CD4-positive, alpha-beta T cell treated with Interleukin-15 for 4 hours (primary cell): ENCODE measurements at places on chromosomes 5 and 9.

- peak; percentile 35 for DNase-seq
These were observed 1.6 kb downstream of the FBXW11 start for GRCh38 chr5:172004824-172005237.

DNA sequence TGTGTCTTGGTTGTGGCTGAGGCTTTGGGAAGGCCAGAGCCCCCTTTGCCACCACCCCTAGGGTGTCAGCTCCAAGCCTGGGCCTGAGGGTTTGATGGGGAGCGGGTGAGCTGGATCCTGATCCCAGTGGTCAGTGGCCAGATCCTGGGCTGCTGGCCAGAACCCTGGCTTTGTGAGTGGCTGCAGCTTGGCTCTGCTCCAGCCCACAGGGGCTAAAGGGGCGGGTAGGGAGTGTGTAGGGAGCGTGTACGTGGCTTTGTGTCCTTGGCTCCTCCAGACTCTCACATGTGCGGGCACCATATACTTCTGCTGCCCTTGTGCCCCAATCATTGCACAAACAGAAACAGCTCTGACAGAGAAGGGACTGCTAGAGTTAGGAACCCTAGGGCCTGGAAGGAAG lies 1.2 kb upstream of the IL11RA start:
- DNase-seq = no peak

DNA sequence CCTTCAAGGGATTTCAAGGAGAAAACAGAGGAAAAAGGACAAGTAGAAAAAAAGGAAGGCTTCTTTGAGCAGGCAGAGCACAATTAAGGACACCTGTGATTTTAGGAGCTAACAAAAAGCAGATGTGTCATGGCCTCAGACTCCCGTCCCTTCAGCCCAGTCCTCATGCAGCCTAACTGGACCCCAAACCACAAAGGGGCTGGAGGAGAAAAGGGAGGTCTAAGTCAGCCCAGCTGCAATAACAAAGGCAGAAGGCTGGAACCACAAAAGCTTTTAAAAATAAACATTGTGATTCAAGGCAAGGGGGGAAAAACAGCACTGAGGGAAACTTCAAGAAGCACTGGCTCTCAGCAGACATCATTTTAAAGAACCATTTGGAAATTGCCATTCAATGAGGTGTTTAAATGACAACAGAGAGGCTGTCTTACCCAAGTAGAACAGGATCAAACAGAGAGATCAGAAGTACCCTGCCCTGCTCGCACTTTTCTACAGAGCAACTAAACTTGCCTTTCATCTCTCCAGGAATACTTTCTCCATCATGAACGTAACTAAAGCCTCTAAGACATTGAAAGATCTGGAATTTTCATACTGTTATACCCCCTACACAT lies 89.3 kb downstream of the SEMA5A start:
- DNase-seq = no peak

GRCh38 chr5:134992148-134992547 lies 24.4 kb downstream of the CATSPER3 start:
- DNase-seq = no peak

DNA sequence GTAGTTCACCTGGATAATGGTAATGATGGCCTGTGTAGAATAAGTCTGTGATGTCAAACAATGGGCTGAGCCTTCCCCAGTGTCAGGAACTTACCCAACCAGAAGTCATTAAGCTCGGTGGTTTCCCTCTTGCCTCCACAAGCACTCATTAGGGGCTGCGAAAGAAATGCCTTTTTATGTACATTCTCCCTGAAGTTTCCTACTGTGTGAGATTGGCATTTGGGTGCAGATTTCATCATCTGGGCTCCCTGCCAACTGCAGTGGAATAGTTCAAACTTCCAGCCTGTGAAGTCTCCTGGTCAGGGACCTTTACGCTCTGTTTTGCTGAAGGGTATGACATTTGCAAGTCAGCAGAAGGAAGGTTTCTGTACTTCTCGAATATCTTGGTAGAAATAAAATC lies 41.6 kb upstream of the TMEM215 start:
- DNase-seq = no peak

DNA sequence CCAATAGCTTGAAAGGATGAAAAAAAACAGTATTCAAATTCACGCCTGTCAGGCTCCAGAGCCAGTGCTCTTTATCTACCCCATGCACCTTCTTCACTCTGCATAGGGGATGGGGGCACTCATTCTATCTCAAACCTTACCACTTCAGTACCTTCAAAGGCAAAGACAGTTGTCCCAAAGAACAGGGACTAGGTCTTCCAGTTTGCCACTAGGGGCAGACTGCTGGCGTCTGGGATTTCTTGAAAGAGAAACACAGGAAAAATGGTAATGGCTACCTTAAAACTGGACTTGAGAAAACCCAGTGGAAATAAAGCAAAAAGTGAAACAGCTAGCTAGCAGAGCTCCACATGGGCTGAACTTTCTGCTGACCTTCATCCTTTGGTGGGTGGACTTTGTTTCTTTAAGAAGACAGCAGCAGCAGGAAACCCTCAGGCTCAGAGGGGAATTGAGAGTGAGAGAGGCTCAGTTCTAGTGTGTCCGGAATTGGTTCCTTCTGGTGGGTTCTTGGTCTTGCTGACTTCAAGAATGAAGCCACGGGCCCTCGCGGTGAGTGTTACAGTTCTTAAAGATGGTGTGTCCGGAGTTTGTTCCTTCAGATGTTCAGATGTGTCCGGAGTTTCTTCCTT lies 41.0 kb upstream of the SLC36A1 start:
- no peak for DNase-seq

DNA sequence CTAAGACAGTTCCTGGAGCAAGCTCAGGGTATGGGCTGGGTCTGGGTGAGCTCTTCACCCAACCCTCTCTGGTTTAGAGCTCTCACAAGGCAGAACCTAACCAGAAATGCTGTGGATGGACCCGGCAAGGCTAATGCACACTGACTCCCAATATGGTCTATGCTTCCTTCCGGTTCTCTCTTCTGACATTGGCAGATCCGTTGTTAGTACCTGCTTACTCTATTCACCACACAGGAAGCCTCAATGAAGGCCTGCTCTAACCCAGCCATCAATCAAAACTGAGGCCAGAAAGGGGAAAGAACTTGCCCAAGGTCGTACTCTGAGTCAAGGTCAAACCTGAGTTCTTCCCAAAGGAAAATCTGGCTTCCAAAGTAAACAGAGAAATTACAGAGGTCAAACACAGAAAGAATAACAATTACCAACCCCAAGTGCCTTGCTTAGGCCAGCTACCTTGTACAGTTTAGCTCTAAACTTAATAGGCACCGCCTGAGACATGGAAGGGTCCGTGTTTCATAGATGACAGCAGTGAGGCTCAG lies 46.0 kb upstream of the AKNA start:
- DNase-seq = no peak

DNA sequence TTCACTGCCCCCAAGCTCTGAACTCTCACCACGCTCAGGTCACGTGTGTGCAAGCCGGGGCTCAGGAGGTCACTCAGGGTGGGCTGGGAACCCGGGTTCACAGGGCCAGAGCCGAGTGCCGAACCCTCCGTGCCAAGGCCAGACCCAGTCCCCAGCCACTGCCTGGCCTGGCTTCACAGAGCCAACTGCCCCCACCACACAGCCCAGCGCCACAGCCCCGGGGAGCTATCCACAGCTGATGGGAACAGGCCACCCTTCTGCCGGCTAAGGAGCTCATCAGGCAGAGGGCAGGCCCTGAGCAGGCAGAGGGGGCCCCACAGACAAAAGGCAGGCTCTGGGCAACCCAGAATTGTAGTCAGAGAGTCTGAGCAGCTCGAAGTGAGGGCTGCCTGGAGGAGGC lies 117.0 kb downstream of the VAV2 start:
- DNase-seq = no peak

GRCh38 chr9:121023064-121023463 lies 27.0 kb downstream of the C5 start:
- DNase-seq = no peak

- DNase-seq = no peak
These were observed 522.9 kb downstream of the RASEF start for GRCh38 chr9:82539856-82540579.

DNA sequence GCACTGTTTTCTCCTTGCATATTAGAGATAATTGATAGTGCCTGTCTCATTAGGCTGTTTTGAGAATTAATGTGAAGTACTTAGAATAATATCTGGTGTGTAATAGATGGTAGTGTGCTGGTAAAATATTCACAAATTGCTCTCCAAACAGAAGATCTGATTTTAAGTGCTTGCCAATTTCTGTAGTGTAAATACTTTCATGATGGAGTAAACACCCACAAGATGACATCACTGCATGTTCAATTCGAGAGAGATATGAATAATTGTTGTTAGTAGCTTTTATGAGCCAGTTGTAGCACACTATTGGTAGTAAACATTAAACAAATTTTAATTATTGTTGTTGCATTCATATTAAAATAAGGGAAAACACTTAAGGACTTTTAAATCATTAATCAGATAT lies 392.3 kb upstream of the RIOK2 start:
- DNase-seq = no peak

- DNase-seq = no peak
These were observed 66.7 kb upstream of the PRDM9 start for GRCh38 chr5:23440703-23441102.
